ENCODE measurements at places on chromosomes 2 and 18.

GRCh38 chr2:121868652-121869051 is 113.2 kb downstream of the TSN start:
- no peak for DNase-seq

DNA sequence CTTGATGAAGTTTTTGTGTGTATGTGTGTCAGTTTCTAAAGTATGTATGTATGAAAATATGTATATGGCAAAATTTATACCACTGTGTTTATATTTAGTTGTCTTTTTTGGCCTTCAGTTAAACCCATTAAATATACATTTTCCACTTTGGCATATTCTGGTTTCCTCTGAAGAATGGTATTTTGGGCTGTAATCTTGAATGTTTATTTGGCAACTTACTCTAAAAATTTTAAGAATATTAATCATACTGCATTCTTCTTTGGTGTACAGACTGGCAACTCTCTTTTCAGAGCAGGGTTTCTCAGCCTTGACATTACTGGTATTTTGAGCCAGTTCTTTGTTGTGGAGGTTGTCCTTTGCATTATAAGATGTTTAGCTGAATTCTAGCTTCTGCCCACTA is 27.9 kb upstream of the CCBE1 start:
- no peak for DNase-seq

- no peak for DNase-seq
These were observed 439.6 kb upstream of the REG3G start for GRCh38 chr2:78585871-78586270.

- DNase-seq: no peak
These were observed 163.4 kb downstream of the MYCN start for GRCh38 chr2:16103614-16104314.

DNA sequence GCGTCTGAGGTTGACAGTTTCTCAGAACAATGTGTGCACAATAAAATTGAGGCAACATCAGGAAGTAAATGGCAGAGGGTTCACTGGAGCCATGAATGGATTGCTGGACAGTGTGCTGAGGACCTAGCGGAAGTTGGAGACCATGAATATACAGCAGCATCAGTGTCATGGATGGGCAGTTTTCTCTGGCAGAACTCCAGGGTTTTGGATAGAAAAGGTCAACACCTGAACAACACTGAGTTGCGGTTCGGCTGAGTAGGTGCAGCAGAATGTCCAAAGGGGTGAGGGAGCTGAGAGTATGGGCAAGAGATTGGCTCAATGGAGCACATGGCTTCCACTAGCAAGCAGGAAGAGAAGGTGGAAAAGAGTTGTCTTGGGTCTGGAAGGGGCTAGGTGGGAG is 73.7 kb downstream of the DNER start:
- no peak for DNase-seq

- DNase-seq: peak; percentile 50
These were observed 130.9 kb downstream of the EXOC6B start for GRCh38 chr2:72694715-72695496.

GRCh38 chr2:150937030-150937429 is 324.6 kb downstream of the RBM43 start:
- DNase-seq: no peak

DNA sequence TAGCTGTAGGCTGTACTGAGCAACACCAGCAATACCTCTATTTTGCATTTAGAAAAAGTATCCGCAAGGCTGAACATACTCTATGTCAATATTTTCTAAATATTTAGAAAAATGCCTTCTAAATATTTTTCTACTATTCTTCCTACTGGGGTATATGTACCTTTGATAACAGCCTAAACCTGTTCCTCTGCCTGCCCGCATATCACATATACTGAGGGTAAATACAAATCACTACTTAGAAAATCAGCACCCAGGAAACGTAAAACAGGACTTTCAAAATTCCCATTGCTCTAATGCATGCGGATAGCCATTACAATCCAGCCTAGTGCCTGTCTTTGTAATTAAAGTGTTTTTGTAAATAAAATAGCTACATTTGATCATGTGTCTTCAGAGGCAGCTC is 56.1 kb downstream of the NCKAP5 start:
- DNase-seq: no peak

DNA sequence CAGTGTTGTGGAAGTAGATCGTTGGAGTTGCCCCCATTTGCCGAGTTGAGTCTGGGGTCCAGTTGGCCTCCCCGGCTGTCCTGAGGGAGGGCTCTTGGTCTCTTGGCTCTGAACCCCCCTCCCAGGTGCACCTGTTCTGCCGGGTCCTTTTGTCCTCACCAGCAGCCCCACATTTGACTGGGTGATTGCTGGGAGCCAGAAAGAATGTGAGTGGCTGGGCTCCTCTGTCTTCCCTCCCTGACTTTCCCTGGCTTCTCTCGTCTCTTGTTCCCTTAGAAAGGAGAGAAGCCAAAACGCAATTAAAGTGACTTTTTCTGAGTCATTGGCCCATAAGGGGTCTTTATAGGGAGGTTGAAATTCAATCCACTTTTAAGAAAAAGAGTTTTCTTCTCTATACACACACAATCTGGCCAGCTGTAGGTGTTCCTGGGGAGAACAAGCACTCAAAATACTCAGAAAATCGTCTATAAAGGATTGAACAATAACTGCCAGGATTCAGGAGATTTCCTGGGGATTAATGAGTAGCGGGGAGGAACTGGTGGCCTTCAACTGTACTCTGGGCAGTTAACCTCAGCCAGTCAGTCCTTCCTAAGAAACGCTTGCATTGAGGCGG is 131.0 kb downstream of the TMEM182 start:
- no peak for DNase-seq

DNA sequence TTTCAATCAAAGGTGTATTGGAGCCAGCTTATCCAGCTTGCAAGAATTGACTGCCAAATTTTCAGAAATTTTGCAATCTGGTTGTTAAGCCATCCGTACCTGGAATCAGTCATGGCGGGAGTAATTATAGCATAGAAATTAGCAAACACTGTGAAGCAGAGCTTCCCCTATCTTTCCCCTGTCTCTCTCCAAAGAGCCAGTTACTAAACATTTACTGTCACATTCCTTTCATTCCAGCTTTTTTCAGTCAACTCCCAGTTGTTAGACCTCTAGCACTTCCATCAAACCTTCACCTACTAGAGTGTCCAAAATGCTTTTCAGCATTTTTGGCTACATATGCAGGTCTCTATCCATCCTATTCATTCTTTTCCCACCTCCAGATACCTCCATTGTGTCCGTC is 137.4 kb downstream of the MC4R start:
- DNase-seq: no peak

- DNase-seq: no peak
These were observed 865.5 kb downstream of the CCDC85A start for GRCh38 chr2:57049273-57049672.

- no peak for DNase-seq
These were observed 509.6 kb upstream of the TCF4 start for GRCh38 chr18:56097621-56098020.

DNA sequence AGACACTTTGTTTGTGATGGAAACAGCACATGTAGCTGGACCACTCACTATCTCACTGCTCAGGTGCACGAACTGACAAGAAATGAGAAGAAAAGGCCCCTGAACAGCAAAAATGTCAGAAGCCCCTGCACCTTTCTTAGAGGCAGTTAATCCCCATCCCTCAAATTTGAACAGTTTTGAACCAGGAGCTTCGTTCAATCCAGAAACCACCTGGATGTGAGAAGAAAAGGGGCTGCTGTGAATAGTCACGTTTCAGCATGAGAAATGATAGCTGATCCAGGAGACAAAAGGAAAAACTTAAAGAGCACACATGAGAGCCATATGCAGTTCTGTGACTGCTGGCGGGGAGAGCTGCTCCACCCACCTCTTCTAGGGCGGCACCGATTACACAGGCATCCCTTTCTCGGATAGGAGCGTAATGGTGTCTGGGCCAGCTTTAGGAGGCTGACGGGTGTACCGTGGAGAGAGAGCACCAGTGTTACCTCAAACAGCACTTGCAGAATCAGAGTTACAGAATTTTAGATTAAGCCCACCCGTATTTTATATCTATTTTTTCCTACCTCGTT is 117.0 kb upstream of the EML6 start:
- DNase-seq: no peak

DNA sequence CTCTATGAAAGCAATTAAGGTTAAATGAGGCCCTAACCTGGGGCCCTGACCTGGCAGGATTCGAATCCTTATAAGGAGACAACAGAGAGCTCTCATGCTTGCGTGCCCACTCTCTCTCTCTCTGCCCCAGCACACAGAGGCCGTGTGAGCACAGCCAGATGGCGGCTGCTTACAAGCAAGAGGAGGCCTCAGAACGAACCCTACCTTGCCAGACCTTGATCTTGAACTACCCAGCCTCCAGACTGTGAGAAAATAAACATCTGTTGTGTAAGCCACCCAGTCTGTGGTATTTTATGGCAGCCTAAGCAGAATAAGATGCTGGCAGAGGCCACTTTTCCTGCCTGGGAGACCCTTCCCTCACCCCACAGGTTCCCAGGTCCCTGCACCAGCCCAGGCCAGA is 5.2 kb upstream of the UBE2F start:
- DNase-seq: no peak

- DNase-seq: no peak
These were observed 4.5 kb upstream of the OTOF start for GRCh38 chr2:26482211-26483026.

DNA sequence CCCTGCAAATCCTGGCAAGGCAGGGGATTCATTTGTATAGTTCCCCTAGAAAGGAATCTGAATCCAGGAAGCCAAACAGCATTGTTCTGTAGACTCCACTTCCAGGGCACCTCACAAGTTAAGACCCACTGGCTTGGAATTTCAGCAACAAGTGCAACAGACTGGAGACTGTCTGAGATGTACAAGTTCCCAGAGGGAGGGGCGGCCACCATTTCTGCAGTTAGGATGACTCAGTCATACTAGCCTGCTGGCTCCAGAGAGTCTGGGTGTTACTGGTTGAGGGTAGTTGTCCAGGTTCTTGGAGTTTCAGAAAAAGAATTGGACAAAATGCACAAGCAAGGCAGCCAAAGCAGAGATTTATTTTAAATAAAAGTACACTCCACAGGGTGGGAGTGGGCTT is 384.2 kb downstream of the DSC3 start:
- no peak for DNase-seq

GRCh38 chr18:9334973-9335696 is 562 bp downstream of the TWSG1 start:
- DNase-seq: no peak

DNA sequence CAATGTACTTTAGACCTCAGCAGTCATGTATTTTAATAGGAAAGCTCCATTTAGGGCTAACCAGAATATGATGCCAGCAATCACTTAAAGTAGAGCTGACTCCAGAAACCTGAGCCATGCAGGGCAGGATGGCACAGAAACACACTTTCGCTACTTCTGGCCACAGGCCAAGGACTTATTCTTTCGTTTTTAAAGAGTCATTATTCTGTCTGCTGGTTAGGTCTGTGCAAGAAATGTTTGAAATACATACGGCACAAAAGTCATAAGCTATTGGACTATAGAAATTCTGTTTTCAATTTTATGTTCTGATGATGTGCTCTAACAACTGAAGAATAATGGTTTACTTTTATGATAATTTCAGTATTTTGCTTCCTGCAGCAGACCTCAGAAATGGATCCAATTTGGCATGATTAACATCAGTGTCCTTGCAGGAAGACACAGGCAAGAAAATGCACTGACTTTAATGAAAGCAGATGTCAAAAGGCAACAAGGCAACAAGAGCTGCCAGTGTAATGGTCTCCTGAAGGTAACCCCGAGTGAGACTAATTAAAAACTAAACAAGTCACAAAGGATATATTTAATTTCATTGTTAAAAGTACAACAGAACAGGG is 114.4 kb upstream of the CHRNA1 start:
- no peak for DNase-seq

GRCh38 chr2:190069936-190070696 is 7.6 kb upstream of the MSTN start:
- DNase-seq: peak; percentile 23

DNA sequence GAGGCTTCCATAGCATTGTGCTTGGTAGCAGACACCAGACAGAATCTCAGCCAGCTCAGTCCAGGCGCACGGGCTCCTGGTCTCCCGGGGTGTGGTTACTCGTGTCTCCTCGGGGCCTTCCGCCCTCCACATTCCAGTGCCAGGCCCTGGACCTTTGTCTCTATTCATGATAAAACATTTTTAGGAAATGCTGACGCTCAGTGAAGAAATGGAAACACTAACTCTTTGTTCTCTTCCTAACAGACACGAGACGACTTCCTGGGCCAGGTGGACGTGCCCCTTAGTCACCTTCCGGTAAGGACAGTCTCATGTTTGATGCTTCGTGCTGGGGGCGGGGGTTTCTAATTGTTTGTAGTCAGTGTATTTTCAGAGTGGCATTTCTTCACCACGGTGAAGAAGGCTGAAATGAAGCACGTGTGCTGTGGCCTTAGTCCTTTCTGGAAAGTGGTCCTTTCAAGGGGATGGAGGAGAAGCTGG is 271.8 kb downstream of the NEDD4L start:
- no peak for DNase-seq

DNA sequence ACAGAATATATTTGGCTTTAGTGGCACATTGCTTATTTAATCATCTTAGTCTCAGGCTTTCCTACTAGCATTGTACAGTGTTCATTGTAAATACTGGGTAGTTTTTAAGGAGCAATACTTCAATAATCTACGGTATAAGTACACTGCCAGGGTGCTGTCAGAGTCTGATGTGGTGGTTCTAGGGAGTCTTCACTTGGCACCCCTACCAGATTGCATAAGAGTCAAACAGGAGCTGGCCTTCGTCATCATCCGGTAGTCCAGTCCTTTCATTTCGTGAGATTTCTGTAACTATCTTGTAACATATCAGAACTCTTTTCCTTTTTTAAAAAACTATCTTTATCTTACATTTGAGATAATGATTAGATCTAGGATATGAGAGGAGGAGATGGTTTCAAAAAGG is 91.1 kb downstream of the ZNF532 start:
- no peak for DNase-seq

DNA sequence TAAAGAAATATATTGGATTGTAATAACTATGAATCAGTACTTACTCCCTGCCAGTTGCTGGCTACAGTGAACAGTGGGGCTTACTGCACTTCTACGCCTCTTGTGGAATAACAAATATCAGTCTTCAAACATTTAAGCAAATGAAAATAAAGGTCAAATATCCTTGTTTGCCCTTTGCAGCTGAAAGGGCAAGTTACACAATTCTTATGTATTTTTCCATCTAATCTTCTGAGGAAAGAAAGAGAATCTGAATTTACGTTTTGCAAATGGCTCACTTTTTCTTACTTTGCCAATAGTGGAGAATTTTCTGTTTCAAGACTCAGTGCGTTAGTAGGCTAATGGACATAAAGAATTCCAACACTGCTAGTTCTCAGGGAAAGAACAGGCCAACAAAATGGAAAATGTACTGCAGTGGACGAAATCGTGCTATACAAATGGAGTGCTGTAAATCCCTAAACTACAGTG is 157.2 kb upstream of the TMEM200C start:
- DNase-seq: no peak

GRCh38 chr2:183903026-183903425 is 695.3 kb upstream of the ZNF804A start:
- DNase-seq: no peak

DNA sequence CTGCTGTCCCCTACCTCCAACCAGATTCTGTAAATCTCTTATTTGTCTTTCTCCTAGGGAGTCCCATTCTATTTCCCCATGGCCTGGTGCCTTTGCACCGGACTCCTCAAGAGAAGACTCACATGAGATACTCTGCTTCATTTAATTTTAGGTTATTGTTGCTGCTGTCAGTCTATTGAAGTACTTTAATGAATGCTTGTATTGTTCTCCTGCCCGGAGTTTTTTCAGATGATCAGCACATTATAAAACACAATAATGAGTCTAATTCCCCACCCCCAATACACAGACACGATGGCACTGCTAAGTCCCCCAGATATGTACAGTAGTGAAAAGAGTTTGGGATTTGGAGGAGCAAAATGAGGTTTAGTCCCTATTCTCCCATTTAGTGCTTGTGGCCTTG is 58.9 kb downstream of the HAUS1 start:
- no peak for DNase-seq

All from urinary bladder (tissue), 4 donors.